ENCODE measurements at places on chromosomes 13 and 19.

- DNase-seq, result peak; percentile 58
Observed at GRCh38 chr13:112353856-112354255, 22.3 kb upstream of the SPACA7 start.

DNA sequence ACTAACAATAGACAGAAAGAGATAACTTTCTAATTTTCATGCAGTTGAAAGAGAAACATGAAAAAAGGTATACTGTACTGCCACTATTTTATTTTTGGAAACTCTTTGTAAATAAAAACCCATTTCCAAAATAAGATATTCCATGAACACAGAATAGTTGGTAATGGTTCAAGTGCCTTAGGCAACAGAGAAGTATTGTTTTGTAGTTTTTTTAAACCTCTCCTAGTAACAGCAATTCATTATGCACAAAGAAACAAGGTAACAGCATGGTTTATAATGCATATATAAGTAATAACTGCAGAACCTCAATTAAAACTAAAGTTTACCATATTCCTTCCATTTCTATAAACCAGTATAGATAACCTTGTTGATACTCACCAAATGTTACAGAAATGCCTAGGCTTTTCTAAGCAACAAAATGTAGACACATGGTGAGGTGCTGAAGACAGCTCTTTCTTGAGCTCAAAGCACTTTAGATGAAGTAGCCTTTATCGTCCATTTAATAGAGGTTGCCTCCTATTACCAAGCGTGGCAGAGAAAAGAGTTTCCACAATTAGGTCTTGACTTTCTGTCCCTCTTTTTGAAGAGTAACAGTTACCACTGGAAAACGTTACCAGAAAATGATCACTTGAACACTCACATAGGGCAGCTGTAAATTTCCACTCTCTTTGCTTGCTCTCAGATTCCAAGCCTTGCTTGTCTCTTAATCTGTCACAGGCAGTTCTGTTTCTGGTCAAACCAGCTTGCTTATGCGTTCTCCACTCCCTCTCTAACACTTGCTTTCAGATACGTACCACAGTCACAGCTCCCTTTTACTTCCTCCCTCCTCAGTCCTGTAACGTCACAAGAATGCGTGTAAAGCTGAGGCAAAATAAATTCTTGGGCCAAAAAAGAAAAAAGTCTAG lies 42.9 kb downstream of the CAB39L start:
- DNase-seq, result no peak

DNA sequence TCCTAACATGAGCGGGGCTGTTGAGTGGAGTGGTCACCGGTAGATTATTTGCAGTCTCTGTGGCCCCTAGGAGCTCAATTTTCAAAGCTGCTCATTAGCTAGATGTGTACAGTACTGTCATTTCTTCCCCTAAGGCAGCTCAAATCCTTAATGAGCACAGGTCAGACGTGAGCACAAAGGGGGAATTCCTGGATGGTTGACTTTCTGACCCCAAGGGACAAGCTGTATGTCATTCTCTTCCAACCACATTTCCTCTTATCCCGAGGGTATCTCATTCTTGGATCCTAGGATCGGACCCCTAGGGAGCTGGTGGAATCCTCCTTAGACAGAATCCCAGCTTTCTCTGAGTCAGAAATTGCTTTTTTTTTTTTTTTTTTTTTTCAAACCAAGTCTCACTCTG lies 5.7 kb upstream of the OR7G3 start:
- DNase-seq, result no peak

- DNase-seq, result peak; percentile 93
Observed at GRCh38 chr19:38321646-38322196, 2.1 kb downstream of the KCNK6 start.

DNA sequence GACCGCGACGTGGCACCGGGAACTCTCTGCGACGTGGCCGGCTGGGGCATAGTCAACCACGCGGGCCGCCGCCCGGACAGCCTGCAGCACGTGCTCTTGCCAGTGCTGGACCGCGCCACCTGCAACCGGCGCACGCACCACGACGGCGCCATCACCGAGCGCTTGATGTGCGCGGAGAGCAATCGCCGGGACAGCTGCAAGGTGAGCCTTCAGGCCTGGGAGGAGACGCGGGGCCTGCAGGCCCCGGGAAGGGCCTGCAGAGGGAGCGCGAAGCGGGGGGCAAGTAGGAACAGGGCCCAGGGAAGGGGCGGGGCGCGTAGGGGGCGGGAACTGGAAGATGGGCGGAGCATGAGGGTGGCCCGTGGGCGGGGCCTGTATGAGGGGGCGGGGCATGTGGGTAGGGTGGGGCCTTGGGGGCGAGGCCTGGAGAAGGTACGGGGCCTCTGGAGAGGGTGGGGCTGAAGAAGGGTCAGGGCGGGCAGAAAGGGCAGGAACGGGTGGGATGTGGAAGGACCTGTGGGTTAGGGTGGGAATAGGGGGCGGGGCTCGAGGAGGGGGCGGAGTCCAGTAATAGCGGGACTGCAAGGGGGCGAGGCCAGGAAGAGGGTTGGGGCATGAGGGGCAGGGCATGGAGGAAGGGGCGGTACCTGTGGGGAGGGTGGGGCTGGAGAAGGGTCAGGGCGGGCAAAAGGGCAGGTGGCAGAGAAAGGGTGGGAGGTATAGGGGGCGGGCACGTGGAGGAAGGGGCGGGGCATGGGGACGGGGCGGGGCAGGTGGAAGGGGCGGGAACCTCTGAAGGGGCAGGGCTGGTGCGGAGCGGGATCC lies 2.5 kb downstream of the CFD start:
- no peak for DNase-seq

DNA sequence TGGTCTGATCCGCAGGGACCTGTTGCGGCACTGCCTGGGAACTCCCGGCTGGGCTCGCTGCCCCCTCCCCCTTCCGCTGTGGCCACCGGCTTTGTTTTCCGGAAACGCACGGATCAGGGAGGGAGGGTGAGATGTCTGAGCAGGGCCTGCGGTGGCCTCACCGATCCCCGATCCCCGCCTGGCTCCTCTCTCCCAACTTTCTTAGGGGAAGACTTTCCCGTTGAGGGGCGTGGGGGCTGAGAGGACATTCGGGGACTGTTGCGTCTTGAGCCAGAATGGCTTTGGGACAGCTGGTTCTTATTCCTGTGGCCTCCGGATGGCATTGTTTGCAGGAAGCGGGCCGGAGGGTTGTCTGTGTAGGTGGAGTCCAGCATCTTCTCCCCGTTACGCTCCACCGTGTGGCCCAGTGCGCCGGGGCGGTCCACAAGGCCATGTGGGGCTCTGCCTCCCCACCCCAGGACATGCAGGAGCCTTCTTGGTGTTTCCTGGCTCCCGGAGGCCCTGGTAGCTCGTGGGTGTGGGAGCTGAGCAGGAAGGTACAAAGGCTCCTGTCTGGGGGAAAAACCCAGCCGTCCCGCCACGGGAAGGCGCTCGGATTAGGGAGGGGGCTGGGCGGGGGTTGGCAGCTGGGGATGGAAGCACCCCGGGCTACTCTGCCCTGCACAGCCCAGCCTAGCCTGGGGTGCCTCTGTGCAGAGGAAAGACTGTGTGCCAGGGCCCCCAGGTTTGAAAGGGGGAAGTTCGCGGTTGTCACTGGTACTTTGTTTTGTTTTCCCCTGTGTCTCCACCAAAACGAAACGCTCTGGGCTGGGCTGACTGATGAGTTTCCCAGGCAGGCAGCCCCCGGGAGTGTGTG lies 1.3 kb downstream of the CSNK1G2 start:
- DNase-seq, result peak; percentile 91

GRCh38 chr13:66138172-66138811 lies 1091.8 kb downstream of the PCDH9 start:
- no peak for DNase-seq

- no peak for DNase-seq
Observed at GRCh38 chr19:30870876-30871275, 478.4 kb downstream of the TSHZ3 start.

DNA sequence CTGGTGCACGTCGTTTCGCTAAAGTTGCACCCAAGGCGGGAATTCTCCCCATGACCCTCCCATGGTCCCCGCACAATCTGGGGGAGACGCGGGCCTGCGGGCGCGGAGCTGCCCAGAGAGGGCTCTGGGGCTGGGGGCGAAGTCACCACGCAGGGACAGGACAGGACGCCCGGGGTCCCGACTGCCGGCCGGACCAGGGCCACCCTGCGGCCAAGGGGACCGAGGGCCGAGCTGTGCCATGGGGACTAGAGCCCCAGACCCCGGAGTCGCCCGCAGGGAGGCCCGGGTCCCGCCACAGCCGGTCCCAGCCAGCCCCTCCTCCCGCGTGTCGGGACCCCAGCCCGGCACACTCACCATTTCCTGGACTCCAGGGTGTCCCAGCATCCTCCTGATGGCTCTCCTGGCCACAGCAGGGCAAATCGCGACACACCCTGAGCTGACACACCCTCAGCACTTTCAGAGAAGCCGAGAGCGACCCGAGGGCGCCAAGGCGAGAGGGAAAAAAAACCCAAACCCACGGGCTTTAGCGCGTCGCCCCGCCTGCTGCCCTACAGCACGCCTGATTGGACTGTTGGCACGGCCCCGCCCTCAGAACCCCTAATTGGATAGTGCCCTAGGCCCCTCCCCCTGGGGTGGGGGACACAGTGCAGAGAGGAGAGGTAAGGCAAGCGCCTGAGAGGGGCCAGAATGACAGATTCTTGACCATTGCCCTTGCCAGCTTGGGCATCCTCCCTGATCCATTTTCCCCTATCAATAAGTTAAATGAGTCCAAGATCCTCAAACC lies 28.6 kb downstream of the ZNF44 start:
- DNase-seq, result no peak

DNA sequence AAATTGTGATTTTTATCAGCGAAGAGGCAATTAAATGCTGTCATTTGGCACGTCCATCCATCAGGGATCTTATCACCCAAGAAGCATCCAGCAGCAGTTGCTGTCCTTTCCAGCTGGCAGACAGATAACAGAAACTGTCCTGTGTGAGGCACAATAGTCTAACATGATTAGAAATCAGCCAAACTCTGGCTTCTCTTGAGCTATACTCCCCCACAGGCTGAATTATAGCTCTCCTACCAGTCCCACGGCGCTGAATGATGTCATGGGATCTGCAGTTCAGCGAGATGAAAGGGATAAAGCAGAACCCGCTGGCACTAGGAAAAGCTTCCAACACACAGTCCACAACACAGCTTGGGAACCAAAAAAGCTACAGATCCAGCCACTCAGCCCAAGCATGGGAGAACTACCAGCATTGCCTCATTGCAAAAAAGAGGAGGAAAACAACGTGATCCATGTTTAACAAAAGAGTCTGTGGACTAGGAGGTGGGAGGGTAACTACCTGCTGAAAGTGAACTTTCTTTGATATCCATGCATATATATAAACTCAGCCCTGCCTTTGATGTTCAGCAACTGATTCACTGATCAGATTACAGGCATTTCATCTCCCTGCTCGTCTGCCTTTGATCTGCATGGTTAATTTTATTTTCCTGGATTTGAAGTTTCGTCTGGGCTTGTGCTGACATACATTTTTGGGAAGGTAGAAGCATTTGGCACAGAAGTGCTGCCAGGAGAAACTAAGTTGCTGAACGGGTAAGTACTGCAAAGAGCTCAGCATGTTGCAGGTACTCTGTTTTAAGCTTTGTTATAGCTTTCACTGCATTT lies at the start of gene TNFRSF19:
TNFRSF19 (plus strand) TSS at position 314 of the 822 bp plus-strand sequence. CDS start 19,772 bp downstream, outside the sequence.
- DNase-seq, result peak; percentile 85

GRCh38 chr13:68714292-68714691 lies 1393.3 kb upstream of the ATXN8OS start:
- DNase-seq, result no peak

GRCh38 chr13:28434926-28435325 lies 60.0 kb downstream of the FLT1 start:
- DNase-seq, result no peak

- DNase-seq, result peak; percentile 90
Observed at GRCh38 chr13:76879203-76879882, 6.9 kb downstream of the KCTD12 start.

DNA sequence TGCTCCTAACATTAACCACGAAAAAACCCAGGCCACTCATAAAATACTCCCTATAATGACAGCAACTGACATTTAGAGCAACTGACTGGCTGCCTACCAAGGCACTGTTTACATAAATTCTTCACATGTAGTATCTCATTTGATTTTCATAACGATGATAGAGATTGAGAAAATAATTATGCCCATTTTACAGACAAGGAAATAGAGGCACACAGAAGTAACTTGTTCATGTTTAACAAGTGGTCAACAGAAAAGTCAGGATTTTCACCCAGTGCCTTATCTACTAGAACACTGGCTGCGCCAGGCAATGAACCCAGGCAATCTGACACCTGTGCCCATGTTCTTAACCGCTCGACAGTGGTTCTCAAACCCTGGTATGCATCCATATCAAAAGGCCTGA lies 6.3 kb downstream of the ZNF45 start:
- no peak for DNase-seq

DNA sequence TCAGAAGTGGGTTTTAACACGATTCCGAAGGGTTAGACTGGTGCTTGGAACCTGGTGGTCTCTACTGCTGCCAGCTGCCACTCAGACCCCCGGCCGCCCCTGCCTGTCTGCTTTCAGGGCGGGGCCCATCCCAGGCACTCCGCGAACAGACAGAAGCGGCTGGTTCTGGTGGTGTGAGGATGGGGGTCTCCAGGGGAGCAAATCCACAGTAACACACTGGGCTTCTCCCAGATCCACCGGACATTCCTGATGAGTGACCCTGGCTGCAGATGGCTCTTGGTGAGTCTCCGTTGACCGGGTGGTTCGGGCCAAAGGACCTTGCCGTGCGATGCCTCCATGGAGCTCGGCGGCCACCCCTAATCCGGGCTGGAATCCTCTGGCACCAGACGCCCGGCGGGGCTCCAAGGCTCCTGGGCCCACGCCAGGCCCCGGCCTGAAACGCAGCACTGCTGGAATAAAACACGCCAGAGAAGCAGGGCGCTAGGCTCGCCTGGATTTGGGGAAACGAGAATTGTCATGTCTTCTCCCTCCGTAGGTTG lies 2.1 kb upstream of the PTBP1 start:
- no peak for DNase-seq

- no peak for DNase-seq
Observed at GRCh38 chr13:43124490-43124889, 101.1 kb downstream of the DNAJC15 start.

DNA sequence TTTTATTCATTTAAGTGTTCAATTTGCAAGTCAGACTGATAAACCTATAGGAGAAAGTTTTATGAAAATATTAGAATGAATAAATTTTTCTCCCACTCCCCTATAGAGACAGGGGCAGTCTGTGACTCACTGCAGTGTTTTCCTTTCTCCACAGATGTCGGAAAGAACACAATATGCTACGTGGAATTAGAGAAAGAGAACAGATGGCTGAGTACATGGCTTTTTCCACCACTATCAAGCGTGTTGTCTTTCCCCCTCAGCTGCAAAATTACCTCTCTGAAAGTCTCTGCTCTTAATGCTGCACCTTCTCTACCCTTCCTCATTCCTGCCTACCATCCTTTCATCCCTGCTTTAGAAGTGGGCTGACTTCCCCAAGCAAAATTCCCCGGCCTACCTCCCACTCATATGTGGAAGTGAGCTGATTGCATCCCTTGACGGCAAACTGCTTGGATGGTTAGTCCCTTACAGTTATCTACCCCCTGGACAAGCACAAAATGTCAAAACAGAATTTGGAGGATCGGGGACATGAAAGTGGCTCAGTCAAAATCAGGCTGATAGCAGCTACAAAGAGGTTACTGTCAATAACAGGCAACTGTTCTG lies 30.0 kb downstream of the FLT1 start:
- no peak for DNase-seq
